Renal cortex interstitium (tissue), 15 donors: ENCODE measurements at places on chromosomes 16 and 17. TPM values are rescaled to one million over a fixed set of nuclear protein-coding genes. Genes with fewer than 3 reads are reported as not detected.

TBC1D3L gene
- 24.0 TPM for polyA plus RNA-seq

SERPINF2 gene
- 98.9 TPM for polyA plus RNA-seq

ZNF423 gene
- 25.8 TPM for polyA plus RNA-seq

SUPT4H1 gene
- 120 TPM for polyA plus RNA-seq

MRPS34 gene
- polyA plus RNA-seq, result 57.0 TPM

KLHL36 gene
- 24.6 TPM for polyA plus RNA-seq

SLC5A11 gene
- 5.1 TPM for polyA plus RNA-seq

PRR15L gene
- 20.6 TPM for polyA plus RNA-seq

NACA2 gene
- polyA plus RNA-seq, result 2.4 TPM

CDRT4 gene
- polyA plus RNA-seq, result 1.9 TPM

YPEL2 gene
- 31.0 TPM for polyA plus RNA-seq

MYCBPAP gene
- 1.4 TPM for polyA plus RNA-seq

EVPLL gene
- 0.23 TPM for polyA plus RNA-seq

TPSG1 gene
- 1.7 TPM for polyA plus RNA-seq

C17orf50 gene
- polyA plus RNA-seq, result 0.26 TPM

GPRC5B gene
- polyA plus RNA-seq, result 105 TPM

KRT39 gene
- polyA plus RNA-seq, result not detected

SLC9A5 gene
- 5.5 TPM for polyA plus RNA-seq

CCL4 gene
- polyA plus RNA-seq, result 3.9 TPM
